ENCODE measurements at places on chromosomes 11 and 22. TPM values are rescaled to one million over a fixed set of nuclear protein-coding genes. Genes with fewer than 3 reads are reported as not detected.

GRCh38 chr22:37284126-37284804 is 2.0 kb downstream of the CYTH4 start:
- no peak for DNase-seq

- DNase-seq = no peak
These were observed 7.3 kb downstream of the CERK start for GRCh38 chr22:46730568-46731245.

CCDC87 gene
- total RNA-seq = 0.39 TPM

DNA sequence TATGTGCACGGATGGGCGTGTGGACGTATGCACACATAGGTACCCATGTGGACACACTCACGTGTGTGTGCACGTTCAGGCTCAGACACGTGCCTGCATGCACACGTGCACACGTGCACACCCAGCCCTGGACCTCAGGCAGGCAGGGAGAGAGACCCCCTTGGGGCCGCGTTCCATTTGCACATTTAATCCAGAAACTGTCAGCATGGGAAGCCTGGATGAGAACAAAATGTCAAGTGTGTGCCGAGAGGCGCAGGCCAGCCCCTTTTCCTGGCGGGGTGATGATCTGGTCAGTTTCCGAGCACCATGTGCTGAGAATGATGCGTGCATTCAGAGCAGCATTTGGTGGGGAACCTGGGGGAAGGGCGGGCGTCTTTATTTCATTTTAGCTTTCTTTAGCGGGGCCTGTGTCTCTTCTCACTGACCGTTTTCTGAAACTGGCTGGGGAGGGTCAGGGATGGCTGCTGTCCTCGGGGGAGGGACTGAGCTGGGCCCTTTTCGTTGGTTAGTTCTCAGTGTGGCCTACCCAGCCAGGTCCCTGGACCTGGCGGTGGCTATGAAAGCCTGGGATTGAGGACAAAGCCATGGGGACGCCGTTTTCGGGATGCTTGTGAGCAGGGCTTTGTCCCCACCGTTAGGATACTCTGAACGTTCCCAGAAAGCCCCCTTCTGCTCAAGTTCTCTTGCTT is 96.3 kb downstream of the KCNQ1 start:
- DNase-seq = no peak

FAM180B gene
- total RNA-seq = 0.52 TPM

- no peak for DNase-seq
These were observed 4.1 kb downstream of the SYTL2 start for GRCh38 chr11:85806876-85807275.

GRCh38 chr22:27594474-27595134 is 207.0 kb downstream of the MN1 start:
- no peak for DNase-seq

Measured in osteocyte (in vitro differentiated cells).